Neuronal stem cell (in vitro differentiated cells): ENCODE measurements at places on chromosomes 7 and 10.

- DNase-seq, result peak; percentile 56
These were observed 40.2 kb upstream of the PROSER2 start for GRCh38 chr10:11782793-11783557.

- DNase-seq, result no peak
These were observed 28.2 kb downstream of the SKIDA1 start for GRCh38 chr10:21497177-21497807.

DNA sequence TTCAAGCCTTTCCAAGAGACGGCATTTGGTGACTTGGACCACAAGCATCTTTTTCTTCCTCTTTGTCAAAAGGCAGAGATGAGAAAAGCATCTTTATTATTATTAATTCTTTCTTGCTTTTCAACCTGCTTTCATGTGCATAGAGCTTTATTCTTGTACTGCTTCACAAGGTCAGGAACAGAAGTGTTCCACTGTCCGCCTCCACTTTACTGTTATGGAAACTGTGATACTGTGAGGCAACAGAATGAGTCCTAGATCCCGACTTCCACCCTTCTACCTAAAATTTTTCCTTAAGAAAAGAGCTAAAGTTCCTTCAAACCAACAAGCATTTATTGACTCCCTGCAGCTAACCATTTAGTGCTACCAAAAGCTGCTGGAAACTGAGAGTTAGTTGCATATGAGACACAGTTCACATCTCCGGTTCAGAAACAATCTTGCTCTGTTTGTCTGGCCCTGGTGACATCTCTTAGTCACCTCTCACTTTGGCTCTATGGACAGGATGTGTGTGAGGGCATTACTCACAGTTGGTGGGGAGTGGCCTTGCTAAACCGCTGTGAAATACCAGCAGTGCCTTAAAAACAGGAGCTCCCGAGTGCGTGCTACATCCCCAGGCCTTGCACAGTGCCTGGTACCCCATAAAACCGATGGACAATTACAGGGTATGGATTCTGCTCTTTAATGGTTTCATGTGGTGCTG, 77.1 kb upstream of the TRIL start:
- no peak for DNase-seq

DNA sequence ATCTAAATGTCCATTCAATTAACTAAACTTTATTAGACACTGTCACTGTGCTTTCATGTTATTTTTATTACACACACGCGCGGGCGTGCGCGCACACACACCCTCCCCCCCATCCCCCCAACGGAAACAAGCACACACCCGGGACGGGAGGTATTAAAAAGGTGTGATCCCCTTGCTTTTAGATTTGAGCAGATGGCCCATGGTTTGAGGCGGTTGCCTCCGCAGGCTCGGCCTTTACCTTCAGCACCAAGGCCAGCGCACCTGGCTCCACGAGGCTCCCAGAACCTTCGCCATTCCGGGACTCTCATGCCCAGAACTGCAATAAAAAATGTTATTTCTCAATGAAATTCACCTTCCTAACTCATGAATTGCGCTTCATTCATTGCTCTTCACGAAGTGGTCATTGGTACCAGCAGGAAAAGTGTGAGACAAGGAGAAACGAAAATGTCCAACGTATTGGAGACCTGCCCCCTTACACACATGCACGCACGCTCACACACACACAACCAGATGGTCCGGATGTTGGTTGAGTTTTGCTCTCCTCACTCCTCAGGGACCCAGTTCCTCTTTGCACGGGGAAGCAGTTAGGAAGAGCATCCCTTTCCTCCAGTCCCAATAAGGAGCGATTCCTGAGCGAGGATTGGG, 20.8 kb upstream of the PTF1A start:
- DNase-seq, result no peak

GRCh38 chr7:101779267-101779666, 38.2 kb upstream of the CUX1 start:
- DNase-seq, result no peak

DNA sequence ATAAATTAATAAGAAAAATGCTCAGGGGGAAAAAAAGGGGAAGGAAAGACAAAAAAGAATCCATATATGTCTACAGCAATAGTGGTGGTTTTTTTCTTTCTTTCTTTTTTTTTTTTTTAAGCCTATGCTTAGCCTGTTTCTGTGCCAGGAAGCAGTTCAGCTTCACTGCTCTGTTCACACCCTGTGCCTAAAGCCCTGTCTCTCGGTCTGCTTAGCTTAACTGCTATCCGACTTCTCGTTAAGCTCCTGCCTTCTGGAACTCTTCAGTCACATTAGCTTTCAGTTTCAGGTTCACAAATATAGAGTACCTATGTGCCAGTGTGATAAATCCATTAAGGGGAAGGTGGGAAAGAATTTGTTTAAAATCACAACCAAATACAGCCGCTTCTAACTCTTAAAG, 26.5 kb upstream of the NRG3 start:
- no peak for DNase-seq

- DNase-seq, result no peak
These were observed 57.3 kb upstream of the OSBPL3 start for GRCh38 chr7:25037325-25037724.

DNA sequence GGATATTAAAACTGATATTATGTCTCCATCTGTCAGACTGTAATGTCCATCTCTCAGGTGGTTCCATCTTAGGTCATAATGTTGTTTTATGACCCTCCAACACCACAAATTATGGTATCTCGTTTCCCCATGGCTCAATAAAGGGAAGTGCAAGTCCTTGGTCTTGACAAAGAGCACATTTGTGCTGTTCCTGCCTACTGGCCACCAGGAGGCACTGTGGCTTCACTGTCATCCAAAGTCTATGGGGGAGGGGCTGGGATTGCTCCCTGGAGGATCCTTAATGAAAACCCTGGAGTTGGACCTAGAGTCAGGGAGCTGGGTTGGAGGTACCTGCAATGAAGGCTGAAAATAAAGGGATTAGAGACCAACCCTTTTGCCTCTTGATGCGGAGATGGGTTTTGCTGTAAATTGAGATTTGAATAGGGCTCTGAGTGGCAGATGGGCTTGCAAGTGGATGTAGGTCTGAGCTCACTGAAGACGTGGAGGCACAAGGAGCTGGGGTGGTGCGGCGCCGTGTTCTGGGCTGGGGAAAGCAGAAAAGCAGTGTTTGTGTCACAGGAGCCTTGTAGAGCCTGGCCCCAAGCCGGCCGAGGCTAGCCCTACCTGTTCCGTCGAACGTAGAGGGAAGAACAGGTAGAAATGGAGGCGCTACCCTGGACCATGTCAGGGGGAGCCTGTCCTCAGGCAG, 180.5 kb upstream of the PRSS58 start:
- DNase-seq, result peak; percentile 26

- no peak for DNase-seq
These were observed 301.5 kb upstream of the CACNA2D1 start for GRCh38 chr7:82745117-82745516.
